Fibroblast of skin of left biceps (primary cell): ENCODE measurements at places on chromosomes 7 and 10.

- DNase-seq, result no peak
Measured at GRCh38 chr10:89367529-89367928, 10.3 kb upstream of the IFIT1B start.

DNA sequence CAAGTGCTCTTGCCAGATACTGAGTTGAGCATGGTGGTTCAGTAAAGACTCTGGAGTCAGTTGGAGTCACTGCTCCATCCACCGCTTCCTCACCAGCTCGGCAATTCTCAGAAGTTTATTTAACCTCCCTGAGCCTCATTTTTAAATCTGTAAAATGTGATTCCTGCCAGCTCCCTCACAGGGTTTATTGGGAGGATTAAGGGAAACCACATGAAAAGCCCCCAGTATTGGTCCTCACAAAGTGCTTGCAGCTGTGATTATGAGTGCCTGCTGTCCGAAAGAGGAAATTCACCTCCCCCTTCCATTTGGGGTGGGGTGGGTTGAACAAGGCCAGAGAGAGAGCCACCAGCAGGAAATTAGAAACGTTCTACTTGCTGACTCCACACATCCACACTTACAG is 99.0 kb downstream of the AOAH start:
- DNase-seq, result no peak

GRCh38 chr7:80552031-80552694 is 40.3 kb upstream of the GNAT3 start:
- no peak for DNase-seq

DNA sequence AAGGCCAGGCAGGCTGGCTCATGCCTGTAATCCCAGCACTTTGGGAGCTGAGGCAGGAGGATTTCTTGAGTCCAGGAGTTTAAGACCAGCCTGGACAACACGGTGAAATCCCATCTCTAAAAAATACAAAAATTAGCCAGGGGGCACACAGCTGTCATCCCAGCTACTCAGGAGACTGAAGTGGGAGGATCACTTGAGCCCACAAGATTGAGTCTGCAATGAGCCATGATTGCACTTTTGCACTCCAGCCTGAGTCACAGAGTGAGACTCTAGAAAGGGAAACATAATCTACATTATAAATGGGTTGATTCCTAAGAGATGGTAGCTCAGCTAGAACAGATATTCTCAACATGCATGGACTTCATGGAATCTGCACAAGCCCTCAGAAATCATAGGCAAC is 6.3 kb upstream of the LIPF start:
- DNase-seq, result no peak

- no peak for DNase-seq
Measured at GRCh38 chr10:51747216-51747615, 47.8 kb upstream of the CSTF2T start.

GRCh38 chr10:71712572-71713134 is 6.9 kb downstream of the C10orf105 start:
- DNase-seq, result no peak

GRCh38 chr7:100830396-100830795 is 3.1 kb upstream of the EPHB4 start:
- no peak for DNase-seq

- DNase-seq, result no peak
Measured at GRCh38 chr7:105723572-105723971, 142.3 kb upstream of the EFCAB10 start.
